T-helper 22 cell (primary cell): ENCODE measurements at places on chromosomes 12 and 14.

DNA sequence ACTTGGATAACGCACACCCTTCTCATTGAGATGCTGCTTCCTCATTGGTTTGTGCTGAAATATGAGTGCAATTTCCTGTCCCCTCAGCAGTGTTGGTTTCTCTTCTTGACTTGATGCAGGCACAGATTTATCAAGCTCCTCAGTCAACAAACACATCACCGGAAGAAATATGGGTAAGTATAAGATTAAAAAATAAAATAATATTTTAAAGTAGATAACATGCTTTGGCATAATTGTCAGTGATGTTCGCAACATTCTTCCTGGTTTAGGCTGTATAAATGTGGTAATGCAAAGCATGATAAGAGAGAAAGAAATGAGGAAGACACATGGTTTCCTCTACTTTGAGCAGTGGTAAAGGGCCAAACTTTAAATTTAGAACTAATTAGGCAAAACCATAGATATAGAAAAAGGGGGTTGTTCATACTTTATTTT lies at the start of gene GPR65:
Gene GPR65 (plus strand): TSS at position 86 of the 432 bp plus-strand sequence. CDS start 5,713 bp downstream, outside the sequence.
- peak; percentile 5 for DNase-seq

GRCh38 chr14:61654026-61654425 lies 41.3 kb upstream of the HIF1A start:
- no peak for DNase-seq

DNA sequence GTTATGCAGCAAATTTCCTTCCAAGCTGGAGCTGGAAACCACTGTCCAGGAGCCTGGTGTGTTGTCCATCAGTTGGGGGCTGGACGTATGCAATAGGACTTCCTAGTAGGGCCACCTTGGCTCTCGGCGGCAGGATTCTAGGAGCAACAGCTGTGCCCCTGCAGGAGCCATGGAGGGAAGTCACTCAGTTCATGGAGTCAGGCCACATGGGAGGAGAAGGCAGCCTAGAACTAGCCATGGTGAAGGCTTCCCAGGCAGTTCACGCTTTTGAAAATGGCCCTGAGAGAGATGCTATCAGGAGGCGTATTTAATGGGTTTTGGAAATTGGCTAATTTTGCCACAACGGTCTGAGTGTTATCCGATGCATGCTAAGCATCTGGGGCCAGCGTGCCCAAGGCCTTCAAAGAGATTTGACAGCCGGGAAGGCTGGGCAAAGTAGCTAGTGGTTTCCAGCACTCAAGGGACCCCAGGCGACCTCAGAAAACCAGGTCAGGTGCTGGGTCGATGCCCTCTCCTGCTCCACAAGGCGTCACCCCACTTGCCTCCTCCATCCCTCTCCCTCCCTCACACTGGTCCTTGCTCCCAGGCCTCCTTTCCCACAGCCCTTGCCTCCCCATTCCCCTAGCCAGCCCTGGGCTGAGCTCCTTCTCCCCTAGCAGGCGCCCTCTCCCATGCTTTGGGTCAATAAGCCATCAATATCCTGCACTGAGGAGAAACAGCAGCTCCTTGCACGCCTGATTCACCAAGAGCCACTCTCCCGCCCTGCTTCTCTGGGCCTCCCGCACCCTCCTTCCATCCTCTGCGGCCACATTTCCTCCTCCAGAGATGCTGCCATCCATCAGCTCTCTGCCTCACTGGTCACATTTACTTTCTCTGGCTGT lies 30.9 kb upstream of the SYNDIG1L start:
- no peak for DNase-seq

GRCh38 chr12:57381693-57382220 lies 49.1 kb downstream of the R3HDM2 start:
- DNase-seq: no peak

DNA sequence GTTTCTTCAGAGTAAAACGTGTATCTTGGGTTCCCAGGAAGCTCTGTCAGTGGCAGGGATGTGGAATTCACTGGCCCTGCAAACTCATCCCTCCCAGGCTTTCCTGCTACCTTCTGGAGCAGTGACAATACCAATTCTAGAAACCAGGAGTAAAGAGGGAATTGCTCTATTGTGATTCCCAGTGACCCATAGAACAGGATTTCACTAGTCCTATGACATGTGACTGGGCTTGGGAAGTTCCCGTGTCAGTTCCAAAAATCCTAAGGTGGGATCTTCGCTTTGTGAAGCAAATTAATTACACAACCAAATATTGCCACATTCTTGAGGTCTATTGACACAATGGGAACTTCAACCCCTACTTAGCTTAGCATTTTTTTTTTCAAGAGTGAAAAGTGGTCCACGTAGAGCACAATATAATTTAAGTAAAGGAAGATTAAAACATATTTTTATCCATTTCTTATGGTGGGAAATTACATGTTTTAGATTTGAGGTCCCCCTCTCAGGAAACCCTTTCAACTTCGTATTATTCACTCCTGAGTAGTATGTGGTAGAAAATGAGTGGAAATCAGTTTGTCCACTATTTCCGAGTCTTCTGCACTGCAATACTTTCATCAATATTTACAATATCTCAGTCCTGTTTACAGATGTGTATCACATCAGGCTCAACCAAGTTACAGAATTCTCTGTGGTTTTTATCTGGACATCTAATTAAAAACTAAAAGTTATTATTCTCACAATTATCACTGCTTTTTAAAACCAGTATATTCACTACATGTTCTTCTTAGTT lies 88.9 kb upstream of the SOX5 start:
- no peak for DNase-seq

DNA sequence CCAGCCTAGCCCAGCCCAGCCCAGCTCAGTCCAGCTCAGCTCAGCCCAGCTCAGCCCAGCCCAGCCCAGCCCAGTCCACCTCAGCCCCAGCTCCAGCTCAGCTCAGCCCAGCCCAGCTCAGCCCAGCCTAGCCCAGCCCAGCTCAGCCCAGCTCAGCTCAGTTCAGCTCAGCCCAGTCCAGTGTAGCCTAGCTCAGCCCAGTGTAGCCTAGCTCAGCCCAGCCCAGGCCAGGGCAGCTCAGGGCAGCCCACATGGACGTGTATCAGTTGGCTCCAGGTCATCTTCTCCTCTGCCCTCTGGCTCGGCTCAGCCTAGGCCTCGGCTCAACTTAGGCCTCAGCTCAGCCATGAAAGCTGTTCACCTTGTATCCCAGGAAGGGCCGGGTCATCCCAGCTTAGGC lies 64.7 kb downstream of the TMEM121 start:
- DNase-seq: no peak

DNA sequence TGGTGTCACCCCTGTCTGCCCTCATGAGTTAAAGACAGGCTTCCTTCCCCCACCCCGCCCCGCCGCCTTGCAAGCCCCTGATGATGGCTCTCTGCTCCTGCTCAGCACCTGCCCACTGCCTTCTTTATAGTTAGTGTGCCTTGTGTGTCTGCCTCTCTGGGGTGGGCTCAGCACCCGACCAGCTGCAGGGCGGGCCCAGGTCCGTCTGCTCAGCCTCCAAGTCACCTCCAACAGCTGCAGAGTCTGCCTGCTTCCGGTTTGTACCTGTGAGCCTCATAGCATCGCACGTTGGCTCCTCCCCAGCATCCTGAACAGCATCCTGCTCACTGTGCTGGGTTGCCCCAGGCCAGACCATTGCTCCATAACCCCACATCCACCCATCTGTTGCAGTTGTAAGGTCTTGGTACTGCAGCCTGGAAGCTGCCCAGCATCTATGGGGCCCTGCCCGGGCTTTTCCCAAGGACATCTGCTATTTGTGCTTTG lies 3.5 kb downstream of the TGFB3 start:
- no peak for DNase-seq

- no peak for DNase-seq
Measured at GRCh38 chr14:71931492-71932228, 569 bp upstream of the RGS6 start.

- no peak for DNase-seq
Measured at GRCh38 chr12:53504004-53504920, 3.0 kb downstream of the NPFF start.

- no peak for DNase-seq
Measured at GRCh38 chr14:71250791-71251190, 343.5 kb downstream of the PCNX1 start.

DNA sequence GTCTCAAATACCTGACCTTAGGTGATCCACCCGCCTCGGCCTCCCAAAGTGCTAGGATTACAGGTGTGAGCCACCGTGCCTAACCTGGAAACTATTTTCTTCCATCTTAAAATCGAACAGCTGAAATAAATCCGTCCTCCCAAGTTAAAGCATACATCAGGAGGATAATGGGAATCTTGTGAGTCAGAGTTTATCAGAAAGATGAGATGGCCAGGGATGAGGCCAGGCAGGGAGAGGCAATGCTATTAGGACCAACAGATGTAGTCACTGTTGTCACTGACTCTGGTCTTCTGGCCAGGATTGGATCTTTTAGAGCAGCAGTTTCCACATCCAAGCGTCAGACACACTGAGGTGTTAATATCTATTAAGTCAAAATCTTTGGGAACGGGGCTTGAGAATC lies 61.7 kb upstream of the USP44 start:
- DNase-seq: no peak

- peak; percentile 7 for DNase-seq
Measured at GRCh38 chr12:15532364-15532977, 210.2 kb downstream of the PTPRO start.

DNA sequence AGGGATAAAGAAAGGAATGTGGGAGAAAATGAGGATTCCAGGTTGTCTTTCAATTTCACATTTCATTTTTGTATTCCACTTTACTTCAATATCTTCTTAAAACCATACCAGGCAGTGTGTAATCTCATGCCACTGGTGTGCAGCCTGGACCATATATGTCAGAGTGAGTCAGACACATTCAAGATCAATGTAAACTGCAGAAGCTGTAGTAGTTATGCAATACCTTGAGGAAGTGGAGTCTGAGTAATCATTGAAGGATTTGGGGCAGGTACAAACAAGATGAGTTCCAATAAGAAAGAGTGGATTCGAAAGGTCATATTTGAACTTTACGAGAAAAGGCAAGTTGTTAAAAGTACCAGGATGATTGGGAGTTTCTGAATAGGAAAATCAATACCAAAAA lies 14.1 kb downstream of the PLCZ1 start:
- no peak for DNase-seq

- DNase-seq: peak; percentile 20
Measured at GRCh38 chr14:95319312-95320077, at the start of gene CLMN. Gene CLMN, minus strand, starts transcription at chr14:95319908. Its CDS starts 116 bp downstream, at chr14:95319792.

DNA sequence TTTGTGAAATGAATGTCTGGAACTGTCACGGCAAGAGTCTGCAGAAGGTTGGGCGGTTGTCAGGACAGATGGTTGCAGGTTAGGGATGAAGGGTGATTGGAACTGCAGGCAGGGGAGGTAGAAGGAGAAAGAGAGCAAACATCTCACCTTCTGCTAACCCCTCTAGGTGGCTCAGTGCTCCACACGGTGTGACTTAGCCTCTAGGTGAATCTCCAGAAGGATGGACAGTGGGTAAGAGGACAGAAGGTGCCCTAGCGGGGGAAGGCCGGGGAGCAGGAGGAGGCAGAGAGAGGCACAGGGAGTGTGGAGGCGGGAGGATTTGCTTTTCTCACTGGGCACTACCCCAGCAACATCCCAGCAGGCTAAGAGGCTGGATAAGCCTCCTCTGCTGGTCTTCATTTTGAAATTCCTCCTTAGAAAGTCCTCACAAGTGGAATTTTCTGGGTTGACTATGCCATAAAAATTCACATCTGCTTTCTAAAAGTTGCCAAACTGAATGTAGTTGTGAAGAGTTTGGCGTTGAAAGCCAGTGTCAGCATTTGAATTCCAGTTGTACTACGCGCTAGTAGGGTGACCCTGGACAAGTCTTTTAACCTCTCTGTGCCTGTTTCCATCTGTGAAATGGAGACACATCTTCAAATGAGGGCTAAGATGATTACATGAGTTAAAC lies 10.7 kb upstream of the GPR68 start:
- no peak for DNase-seq

- DNase-seq: no peak
Measured at GRCh38 chr14:70803321-70804310, 5.7 kb downstream of the MAP3K9 start.

DNA sequence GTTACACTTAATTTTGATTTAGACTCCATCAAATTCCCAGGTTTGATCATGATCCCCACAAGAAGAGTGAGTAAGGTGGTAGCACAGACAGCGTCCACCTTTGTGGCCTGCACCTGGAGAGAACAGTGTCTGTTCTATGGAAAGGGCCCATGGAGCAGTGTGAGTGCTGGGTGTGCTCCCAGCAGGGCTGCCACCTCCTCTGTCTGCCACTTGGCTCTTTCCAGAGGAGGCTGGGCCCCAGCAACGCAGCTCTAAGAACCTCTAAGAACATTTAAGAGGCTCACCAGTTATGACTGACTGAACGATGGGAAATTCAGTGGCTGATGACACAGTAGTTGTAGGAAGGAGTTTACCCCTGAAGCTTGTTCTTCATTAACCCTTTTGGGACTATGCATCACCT lies 17.3 kb downstream of the VDR start:
- DNase-seq: no peak

GRCh38 chr12:15684896-15685658 lies 104.1 kb downstream of the EPS8 start:
- no peak for DNase-seq

DNA sequence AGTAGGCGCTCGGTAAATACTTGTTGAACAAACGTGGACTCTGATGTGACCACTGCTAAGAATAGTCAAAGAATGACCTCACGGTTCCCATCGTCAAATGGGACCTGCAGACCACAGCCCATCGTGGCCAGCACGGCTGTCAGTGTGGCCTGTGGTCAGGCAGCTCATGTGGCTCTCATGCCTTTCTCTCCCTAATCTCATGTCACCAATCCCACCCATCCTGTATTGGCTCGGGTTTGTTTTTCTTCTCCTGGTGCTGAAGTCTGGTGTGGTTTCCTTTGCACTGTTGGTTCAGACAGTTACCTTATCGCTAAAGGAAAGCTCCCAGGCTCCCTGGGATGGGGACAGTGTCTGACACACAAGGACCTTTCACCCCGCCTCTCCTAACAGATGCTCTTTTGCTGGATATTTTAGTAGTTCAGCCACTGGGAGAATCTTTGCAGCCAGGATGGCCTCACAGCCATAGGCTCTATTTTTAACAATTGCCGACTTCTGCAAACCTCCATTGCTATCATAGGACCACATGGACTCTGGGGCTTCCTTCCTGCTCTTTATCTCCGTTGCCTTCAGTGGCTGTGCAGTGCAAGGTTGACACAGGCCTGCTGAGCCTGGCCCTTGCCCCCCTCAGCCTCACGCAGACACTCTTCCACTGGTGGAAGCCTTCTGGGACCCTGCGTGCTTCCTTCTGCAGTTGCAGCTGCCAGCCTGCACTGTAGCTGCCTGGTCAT lies 293.1 kb upstream of the FKBP4 start:
- DNase-seq: no peak

DNA sequence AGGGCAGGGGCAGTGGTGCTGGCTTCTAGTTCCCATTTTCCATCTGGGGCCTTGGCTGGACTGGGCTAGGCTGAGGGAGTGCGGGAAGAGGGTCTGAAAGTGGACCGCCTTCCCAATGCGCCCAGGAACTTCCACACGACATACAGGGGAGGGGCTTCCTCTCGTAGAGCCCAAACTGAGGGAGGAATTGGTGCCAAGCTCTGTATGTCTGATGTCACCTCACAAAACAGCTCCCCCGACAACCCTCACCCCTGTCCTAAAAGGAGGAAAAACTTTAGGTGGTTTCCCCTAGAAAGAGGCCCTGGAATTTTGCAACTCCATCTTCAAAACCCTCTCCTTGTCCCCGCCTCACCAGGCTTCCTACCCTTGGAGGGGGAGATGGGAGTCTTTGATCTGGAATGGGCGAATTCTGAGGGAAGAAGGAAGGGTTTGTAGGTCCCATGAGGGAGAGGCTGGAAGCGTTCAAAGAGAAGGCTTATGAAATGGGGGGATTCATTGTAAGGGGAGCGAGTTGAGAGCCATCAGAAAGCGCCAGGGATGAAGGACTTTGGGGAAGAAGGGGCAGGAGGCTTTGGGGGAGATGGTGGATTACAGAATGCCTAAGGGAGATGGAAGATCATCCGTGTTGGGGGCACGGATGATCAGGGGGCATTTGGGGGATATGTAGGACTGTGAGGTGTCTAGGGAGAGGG lies 844 bp downstream of the GLTP start:
- no peak for DNase-seq
